ENCODE measurements at places on chromosomes 2 and 18.

GRCh38 chr2:217071416-217071815, 211.6 kb upstream of the TNP1 start:
- no peak for DNase-seq

DNA sequence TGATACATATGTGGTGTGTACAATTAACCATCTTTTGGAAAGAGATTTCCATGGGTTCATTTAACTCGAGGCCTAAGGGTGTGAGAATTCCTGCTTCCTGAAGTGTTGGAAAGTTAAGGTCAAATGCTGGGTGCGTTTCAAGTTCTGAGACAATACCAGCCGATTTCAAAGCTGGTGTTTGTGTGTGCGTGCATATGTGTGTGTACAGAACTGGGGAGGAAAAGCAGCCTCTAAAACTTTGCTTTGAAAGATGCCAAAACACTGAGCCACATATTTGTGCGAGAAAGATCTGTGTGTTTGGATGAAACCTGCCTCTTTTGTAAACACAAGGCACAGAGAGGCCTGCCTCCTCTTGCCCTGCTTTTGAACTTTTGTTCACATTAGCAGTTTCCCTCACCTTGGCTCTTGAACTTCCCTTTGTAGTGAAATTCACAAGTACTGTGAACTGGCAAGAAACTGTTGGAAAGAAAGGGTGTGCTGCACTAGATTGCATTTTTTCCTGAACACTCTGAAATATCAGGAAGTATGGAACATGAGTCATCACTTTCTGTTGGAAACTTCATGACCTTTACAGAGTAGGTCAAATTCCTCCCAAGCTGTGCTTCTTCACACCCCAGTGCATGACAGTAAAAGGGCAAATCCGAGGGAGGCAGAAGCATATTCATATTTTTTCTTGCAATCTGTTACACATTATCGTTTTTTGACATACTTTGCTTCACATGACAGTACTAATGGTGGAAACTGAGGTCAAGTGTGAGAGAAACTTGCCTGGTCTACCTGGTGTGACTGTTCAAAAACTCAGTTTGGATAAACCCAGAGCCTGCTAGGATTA, 20.0 kb upstream of the CAVIN2 start:
- DNase-seq, result peak; percentile 18

DNA sequence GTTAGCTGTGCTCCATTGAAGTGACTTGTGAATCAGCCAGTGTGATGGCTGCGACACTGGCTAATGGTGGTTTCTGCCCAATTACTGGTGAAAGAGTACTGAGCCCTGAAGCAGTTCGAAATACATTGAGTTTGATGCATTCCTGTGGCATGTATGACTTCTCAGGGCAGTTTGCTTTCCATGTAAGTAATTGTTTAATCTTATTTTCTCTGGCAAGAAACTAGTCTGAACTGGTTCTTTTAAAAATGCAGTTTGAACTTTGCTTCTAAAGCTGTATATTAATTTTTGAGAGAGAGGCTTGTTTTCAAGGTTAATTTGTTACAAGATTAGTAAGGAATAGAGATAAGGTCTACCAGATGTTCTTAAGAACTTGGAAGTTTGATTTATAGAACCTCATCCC, 46.7 kb downstream of the GLS start:
- DNase-seq, result no peak

GRCh38 chr2:45141883-45142866, 132.9 kb upstream of the SIX2 start:
- no peak for DNase-seq

DNA sequence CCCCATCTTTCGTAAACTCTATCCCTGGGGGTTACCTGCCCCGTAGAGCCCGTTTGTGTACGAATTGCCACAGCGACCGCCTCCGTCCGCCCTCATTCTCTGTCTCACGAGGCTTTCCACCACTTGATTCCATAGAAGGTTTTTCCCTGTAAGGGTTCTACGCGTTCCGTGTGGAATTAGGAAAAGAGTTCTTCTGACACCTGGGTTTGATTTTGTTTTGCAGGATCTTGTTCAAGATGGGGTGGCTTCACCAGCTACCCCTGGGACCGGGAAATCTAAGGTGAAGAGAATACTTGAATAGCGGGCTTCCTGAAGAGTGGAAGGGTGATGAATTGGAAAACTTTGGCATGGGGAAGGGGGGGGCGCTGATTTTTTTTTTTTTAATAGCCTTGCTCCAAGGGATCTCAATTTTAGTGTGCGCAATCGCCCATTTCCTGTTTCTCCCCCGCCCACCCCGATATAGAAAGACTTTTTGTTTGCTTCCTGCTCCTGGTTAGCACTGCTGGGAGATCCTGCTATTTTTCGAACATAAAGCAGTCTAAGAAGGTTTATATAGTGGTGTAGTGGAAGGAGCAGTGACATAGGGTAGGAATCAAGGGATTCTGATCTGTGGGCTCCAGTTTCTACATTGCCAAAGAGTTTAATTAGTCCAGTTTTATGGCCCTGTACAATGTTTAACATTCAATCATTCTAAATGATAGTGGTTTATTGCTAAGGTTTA, 564 bp downstream of the GCC2 start:
- DNase-seq, result no peak

GRCh38 chr18:55322178-55322735, 265.7 kb downstream of the TCF4 start:
- DNase-seq, result peak; percentile 52

DNA sequence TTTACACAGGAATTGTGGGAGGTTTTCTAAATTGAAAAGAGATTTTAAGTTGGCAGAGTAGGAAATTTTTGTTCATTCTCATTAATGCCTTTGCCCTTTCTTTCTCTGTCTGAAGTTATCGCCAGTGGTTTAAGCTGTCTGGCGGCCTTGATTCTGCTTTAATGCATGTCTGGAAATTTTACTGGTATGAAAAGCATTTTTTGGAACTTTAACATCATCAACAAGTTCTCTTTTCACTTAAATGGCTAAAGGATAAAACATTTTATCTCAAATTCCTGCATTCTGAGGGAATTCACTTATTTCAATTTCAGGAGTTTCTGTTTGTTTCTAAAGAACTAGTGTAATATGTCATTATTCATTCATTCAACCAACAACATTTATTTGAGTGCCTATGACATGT, 233.9 kb upstream of the FOSL2 start:
- DNase-seq, result no peak

DNA sequence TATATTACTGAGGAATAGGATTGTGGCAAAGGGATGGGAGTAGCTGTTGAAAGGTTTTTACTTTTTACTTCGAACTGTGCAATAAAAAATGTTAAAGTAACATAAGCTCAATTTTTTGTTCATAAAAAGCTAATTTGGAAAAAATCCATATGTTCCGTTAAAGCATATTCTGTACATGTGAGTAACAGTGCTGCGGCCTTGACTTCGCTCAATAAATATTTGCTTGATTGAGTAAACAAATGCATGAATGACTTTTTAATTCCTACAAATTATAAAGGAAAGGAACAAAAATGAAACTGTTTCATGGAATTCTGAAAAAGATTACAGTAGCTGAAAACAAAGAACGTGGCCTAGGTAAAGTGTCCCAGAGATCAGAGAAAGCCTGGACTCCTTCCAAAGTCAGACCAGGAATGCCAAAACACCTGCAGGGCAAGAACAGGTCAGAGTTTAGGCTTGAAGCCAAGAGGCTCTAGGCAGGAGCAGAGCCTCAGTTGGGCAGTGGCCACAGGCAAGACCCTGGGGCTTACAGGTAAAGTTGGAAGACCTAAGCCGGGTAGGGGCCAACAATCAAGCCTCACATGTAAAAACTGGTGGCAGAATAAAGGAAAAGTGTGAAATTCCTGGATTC, 44.3 kb upstream of the FIGN start:
- DNase-seq, result no peak

GRCh38 chr2:36492216-36492945, 105.6 kb downstream of the FEZ2 start:
- no peak for DNase-seq

- DNase-seq, result peak; percentile 79
Measured at GRCh38 chr2:108594982-108595464, 60.8 kb downstream of the LIMS1 start.

DNA sequence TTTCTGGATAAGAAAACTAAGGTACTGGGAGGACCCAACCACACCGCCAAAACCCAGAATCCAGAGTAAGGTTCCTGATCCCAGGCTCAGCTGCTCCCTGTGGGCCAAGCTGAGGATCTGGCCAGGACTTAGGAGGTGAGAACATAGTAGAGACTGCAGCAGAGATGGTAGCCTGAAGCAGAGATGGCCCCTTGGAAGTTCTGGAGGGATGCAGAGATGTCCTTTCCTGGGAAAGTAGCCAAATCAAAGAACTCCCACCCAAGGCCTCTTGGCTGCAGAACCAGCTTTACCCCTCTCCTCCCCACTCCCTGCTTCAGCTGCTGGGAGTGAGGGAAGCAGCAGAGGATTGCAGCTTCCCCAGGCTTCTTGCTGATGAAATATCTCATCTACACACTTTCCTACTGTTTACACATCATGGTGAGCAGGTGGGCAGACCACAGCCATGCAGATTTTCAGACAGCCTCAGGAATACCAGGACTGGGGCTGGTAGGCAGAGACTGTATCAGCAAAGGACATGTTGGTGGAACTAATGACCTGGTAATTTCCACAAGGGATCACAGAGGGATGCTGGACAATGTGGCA, 32.7 kb downstream of the TMEM17 start:
- DNase-seq, result no peak

DNA sequence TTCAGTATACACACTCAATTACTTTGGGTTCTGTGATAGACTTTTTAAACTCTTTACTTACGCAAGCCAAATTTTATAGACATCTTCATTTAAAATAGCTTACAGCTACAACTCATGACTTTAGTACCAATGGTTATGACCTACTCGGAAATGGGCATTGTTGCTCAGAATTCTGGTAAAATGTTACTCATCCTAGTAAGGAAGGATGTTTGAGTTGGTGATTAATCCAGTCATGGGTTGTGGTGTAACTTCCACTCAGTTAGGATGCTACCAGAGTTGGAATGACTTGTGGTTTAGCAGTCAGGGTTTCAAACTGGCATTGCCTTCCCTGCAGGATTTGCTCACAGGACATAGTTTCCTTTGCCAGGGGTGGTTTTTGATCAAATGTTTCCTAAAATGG, 7.4 kb upstream of the NPC1 start:
- no peak for DNase-seq

- DNase-seq, result no peak
Measured at GRCh38 chr18:60389314-60389713, 16.7 kb upstream of the MC4R start.

- no peak for DNase-seq
Measured at GRCh38 chr2:51866361-51866760, 834.4 kb upstream of the NRXN1 start.

- DNase-seq, result peak; percentile 75
Measured at GRCh38 chr2:191322828-191323506, 77.8 kb downstream of the MYO1B start.

DNA sequence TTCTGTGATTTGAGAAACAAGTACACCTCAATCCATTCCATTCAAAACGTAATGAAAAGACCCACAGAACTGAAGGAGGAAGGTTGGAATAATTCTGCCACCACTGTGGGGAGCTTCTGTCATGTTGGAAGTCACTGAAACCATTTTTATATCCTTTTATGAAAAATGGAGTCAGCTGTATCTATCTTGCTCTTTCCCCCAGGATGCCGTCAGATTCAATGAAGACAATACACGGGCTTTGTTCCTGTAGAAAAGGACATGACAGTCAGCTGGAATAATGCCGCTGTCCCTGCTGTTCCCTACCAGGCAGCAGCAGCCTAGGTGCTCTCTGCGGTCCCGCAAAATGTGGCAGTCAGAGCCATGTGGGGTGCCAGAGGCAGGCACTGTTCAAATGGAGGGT, 52.5 kb upstream of the APCDD1 start:
- DNase-seq, result no peak

DNA sequence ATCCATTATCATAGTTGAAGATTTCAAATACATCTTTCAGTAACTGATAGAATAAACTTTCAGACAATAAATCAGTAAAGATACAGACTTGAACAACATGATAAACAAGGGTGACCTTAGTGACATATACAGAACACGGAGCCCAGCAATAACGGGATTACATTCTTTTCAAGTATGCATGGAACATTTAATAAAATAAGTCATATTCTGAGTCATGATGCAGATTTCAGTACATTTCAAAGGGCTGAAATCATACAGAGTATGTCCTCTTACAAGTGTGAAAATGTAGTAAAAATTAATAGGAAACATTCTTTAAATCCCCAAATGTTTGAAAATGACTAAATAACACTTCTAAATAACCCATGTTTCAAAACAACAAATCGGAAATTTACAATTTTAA, 17.2 kb upstream of the KLHL29 start:
- DNase-seq, result no peak

GRCh38 chr2:128726911-128727310, 408.2 kb upstream of the HS6ST1 start:
- DNase-seq, result no peak

DNA sequence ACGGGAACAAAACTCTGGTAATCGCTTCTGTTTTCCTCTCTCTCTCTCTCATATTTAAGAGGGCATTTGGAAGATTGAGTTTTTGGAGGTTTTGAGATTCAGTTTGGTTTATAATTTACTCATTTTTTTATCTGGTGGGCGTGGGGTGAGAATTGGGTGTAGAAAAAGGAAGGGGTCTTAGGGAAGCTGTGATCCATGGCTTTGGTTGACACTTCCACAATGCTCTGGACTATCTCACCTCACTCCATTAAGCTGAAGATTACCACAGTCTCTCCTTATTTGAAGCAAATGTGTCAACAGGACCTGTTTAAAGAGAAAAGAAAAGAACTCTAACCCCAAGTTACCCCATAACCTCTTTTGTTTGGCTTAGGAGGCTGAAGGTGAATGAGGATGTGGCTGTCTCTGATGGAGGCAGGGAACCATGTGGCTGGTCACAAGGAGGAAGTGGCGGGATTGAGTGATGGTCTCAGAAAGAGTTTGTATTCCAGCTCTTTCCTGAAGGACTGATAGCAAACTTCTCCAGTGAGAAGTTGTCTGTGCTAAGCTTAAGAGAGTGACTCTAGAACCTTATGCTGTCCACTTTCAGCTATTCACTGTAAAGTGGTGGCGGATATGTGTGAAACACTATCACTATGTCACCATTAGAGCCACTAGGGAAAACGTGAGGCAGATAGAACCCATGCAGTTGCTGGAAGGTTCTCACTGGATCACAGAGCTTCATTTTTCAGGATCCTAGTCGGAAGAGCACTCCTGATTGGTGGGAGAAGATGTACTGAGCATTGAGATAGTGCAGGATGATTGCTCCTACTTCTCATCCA, 934 bp downstream of the ZNF804A start:
- DNase-seq, result peak; percentile 83

GRCh38 chr2:152858594-152859265, 140.3 kb downstream of the ARL6IP6 start:
- DNase-seq, result no peak

GRCh38 chr2:100381240-100381639, 36.2 kb downstream of the CHST10 start:
- peak; percentile 80 for DNase-seq

DNA sequence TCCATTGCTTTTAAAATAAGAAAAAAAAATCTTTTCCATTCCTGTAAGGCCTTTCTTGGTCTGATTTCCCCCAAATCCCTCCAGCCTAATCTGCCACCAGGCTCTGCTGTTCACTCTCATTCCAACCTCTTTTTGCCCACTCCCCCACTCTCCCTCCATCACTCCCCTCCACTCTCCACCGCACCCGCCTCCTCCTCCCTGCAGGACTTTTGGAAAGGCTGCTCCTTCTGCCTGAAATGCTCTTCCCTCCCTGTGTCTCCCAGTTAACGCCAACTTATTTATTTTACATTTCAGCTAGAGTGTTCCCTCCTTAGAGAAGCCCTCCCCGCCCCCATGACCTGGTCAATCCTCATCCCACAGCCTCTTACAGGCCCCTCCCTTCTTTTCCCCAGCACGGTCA, 4.7 kb upstream of the WNT6 start:
- DNase-seq, result no peak

Data from KBM-7 (cell line).